IPS DF 19.7 (cell line): ENCODE measurements at places on chromosomes 1 and 21.

GRCh38 chr1:37822906-37823815 lies 15.2 kb upstream of the YRDC start:
- DNase-seq = no peak

DNA sequence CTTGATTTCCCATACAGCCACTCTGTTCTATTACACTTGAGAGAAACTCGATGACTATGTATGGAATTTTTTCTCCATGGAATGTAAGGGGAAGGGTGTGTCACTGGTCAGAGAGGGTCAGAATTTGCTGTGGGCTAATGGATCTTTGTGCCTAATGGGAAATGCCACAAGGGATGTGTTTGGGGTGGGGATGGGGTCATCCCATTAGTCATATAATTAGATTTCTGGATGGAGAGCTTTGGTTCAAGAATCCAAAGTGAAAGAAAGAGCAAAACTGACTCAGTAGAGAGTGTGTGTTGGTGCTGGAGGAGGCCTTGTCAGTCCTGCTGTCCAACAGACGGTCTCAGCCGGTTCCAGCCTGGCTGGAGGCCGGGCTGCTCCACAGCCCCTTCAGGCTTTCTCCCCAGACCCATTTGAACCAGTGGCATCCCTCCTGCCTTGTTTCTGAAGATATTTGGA lies 86.4 kb downstream of the LAMC2 start:
- no peak for DNase-seq

DNA sequence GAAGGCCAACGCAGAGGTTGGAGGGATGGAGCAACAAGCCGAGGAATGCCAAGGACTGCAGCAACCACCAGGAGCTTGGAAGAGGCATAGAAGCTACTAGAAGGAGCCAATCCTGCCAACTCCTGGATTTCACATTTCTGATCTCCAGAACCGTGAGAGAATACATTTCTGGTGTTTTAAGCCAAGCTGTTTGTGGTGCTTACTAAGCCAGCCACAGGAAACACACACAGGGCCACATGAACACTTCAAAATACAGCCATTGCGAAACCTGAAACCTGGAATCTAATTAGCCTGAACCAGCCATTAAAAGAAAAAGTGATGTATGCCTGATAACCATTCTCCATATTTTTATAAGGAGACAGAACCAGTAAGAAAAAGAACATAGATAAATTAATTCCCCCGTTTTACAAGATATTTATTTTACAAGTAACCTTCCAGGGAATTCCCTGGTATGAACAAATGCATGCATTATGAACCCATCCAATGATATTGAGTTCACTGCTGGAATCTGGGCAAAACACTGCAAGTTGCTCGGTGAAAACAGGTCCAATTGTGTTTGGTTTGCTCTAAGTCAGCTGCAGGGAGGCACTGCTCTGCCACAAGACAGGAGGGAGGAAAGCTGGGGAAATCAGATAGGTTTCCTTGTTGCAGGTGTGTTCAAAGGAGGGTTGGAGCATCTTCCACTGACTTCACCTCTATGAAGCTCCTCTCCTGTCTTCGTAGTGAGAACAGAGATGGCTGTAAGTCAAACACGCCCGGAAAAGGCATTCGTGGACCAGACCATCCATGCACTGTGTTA lies 70.2 kb downstream of the ETS2 start:
- no peak for DNase-seq

DNA sequence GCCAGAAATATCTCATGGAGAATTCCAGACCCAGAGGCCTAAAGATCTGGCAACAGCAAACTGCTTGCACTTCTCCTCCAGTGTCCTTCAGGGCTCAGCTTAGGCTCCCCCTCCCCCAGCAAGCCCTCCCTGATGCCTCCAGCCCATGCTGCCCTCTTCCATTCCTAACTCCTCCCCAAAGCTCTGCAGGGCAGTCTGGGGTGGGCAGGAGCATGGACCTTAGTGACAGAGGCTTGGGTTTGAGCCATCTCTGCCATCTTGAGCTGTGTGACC lies 436.8 kb downstream of the PTPRU start:
- no peak for DNase-seq

DNA sequence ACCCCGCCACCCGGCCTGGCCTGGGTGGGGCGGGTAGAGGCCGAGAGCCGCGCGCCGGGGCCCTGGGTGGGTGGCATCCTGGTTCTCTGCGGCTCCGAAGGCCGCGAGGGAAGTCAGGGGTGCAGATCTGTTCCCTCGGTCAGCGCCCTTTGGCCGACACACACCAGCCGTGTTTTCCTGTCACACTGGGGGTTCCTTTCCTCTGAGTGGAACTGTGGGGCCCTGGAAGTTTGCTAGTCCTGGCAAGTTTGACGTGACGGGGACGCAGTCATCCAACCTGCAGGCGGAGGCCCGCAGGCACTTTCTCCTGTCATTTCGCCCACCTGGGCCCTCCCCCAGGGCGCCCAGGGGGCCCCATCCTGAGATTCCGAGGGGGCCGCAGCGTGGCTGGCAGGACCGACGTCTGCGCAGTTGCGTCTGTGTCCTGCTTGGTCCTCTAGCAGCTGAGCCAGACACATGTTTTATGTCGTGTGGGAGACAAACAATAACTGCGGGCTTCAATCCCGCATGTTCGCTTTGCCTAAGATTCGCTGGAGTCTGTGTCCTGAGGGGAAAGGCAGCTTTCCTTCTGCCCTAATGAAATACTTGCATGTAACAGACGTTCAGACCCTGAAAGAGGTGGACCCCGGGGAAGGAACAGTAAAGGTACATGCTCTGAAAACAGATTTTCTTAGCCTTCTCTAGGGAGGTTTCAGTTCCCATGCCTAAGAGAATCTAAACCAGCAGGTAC lies 1.5 kb downstream of the FAM163A start:
- DNase-seq = no peak

- DNase-seq = no peak
Observed at GRCh38 chr21:43345746-43346409, 81.1 kb downstream of the SIK1 start.

- peak; percentile 63 for DNase-seq
Observed at GRCh38 chr1:233440951-233441401, 113.5 kb downstream of the MAP3K21 start.

DNA sequence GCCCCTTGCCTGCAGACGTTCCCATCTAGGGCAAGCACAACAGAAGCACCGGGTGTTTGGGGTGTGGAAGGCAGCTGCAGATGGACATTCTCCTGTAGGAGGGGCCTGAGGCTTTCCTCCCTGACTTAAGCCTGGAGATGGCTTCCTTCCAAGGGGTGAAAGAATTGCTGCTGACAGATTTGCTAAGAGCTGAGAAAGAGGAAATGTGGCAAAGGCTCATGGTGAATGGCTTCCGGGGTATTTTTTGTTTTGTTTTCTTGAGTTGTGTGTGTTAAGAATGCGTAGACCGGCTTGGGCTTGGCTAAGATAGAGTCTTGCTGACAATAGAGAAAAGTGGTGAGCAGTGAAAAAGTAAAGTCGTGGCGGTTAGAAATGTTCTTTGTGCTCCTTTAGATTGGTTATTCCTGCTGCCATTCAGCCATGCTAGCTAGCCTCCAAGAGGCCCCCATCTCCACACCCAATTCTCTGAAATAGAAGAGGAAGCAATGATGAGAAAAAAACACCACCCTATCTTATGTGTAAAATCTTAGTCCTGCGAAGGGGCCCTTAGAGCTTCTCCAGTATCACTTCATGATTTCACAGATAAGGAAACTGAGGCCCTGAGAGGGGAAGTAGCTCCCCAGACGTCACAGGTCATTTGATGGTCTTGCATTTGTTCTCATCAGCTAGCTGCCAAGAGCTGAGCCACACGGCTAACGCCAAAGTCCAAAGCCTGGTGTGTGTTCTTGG lies 36.9 kb downstream of the EIF2D start:
- no peak for DNase-seq

DNA sequence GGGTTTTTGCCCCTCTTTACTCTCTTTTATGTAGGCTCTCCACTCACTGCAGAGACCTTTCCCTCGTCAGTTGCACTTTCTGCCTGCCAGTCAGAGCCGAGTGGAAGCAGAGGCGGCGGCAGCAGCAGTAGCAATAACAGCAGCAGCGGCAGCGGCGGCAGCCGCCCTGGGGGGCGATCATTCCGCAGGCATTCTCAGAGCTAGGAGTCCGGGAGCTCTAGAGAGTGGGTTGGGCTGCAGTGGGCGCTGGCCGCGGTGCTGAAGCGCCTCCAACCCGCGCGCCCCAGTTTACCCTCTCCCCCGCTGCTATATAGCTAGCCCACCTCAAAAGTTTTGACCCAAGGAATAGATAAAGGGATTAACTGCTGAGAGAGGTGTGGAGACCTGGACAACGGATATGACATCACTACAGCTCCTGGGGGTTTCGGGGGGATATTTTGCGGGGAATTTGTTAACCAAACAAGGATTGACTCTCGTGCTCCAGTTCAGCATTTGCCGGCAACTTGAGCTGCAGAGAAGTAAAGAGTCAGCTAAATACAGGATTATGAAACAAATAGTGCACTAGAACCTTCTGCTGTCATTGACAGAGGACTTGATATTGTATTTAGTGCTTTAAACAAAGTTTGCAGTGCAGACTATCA lies at the start of gene OLFM3:
OLFM3 (minus strand) TSS at position 102 of the 641 bp plus-strand sequence.
- peak; percentile 30 for DNase-seq

DNA sequence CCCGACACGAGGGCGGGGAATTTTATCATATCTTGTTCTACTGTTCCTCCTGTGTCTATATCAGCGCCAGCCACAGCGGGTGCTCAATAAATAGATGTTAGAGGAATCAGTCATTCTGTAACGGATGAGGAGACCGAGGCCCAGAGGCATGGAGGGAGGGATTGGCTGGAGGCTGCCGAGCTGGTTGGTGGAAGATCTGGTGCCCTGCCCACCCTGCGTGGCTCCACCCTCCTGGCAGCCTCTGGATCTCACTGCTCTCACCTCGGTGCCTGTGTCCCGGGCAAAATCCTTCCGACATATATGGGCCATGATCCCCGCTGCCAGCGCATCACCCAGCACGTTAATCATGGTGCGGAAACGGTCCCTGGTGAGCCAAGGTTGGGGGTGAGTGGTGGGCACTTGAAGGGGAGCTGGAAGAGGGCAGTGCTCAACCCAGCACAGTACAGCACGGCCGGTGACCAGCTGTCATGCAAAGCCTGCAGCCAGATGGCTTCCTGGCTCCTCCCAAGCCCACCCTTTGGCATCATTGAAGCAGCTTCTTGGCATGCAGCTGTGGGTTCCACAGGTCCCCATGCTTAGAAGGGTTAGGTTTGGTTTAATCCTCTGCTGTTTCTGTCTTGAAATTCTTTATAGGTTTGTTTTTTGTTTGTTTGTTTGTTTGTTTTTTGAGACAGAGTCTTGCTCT lies 26.7 kb downstream of the PODN start:
- no peak for DNase-seq

GRCh38 chr1:8371372-8371991 lies 53.6 kb downstream of the SLC45A1 start:
- no peak for DNase-seq

DNA sequence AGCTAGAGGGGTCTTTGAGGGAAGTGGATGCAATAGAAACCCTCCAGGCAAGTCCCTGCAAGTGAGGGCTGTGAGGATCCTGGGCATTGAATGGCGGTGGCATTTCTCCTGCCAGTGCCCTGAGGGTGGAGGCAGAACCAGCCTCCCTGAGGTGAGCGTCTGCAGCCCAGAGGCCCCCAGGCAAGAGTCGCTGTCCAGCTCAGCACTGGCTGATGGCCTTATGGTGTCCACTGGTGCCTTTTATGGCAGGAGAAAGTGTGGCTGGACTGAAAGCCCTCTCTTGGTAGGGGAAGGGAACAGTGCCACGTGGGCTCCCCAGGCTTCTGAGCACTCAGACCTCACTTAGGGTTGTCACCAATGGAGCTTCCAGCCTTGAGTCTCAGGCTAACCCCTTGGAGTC lies 77.3 kb downstream of the SH3BGR start:
- no peak for DNase-seq

DNA sequence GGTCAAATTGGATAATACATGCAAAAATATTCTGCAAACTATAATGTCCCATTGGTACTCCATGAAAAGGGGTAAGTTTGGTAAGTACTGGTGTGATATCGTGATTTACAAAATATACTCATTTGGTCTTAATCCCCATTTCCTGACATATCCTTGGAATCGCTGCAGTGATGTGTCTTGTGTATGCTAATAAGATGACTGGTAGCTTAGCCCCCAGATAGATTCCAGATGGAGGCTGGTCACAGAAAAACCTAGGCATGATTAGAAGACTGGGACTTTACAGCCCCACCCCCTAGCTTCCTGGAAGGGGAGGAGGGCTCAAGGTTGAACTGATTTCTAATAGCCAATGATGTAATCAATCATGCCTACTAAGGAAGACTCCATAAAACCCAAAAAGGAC lies 3.0 kb downstream of the VAMP4 start:
- no peak for DNase-seq

DNA sequence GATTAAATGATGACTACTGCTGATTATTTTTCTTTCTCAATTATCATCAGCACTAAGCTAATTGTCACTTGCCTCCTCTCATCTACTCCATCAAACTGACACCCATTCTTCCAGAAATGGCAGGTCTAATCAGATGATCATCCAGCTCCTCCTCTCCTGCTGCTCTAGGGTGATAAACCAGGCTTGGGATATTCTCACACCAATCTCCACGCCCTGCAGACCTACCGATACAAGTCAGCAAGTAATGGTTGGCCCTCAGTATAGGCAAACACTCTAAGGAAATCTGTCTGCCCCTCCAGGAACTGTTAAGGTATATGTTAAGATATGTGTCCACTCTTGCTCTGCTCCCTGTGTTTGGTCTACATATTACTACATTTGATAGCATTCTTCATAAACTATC lies 36.3 kb upstream of the C1orf21 start:
- no peak for DNase-seq

GRCh38 chr1:40703316-40703715 lies 11.8 kb downstream of the NFYC start:
- no peak for DNase-seq

- no peak for DNase-seq
Observed at GRCh38 chr1:209241487-209241886, 342.0 kb upstream of the CAMK1G start.

GRCh38 chr21:36791180-36791579 lies 92.3 kb downstream of the SIM2 start:
- DNase-seq = no peak

DNA sequence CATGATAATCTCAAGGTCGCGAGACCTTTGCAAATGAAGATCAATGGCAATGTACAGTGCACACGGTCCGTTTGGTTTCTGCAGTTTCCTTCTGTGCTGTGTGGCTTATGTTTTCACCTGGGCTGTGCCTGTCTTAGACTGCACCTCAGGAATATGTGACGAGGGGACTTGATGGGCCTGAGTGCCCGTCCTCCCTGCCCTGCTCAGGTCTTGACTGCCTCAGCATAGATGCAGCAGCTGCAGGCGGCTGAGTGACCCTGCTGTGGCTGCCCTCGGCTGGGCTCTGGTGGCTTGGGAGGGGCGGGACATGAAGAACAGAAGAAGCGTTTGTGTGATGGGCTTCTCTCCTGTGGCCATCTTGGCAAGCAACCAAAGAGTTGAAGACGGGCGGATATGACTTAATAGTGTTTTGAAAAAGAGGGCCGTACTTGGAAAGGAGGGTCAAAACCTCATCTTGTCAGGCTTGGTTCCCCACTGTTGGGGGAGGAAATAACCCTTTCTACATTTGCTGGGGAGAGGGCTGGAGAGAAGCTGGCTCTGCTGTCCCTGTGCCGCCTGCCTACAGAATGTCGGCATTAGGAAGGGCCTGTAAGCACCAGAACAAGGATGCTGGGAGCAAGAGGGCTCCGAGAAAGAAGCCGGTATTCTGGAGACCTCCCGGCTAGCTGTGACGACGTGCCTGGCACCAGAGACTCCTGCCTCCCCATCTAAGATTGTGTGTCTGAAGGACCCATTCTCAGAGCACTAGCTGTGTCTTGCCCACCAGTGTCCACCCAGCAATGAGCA lies 7.1 kb downstream of the MYBPHL start:
- DNase-seq = no peak

- DNase-seq = no peak
Observed at GRCh38 chr1:237394281-237394680, 352.3 kb downstream of the RYR2 start.
